ENCODE measurements at places on chromosomes 5 and 9. TPM values are rescaled to one million over a fixed set of nuclear protein-coding genes. Genes with fewer than 3 reads are reported as not detected.
A peak's percentile ranks its signal among the peaks of the same experiment; 100 is the strongest.

DNA sequence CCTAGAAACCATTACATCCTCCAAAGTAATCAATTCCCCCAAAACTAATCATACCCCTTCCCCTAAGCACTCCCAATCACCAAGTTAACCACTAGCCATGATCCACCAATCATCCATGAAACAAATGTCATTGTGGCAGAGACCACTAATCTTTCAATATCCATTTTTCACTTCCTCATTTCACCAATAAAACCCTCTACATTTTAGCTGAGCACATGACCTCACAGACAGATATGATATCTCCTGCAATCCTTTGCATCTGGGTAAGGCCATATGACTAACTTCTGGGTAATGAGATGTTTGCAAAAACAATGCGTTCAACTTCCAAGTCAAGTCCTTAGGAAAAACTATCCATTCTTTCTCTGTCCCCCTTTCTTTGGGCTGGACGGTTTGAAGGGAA, 20.7 kb downstream of the OR2S2 start:
- H3K4me1 ChIP-seq, result peaks cover 7% of the 10 kb centered on the region
- no peaks in the 10 kb centered on the region for H3K27me3 ChIP-seq
- H3K27ac ChIP-seq, result no peak overlapping the region
- no peak for DNase-seq
- no peaks in the 10 kb centered on the region for H3K36me3 ChIP-seq
- no peak overlapping the region for H3K4me3 ChIP-seq

DNA sequence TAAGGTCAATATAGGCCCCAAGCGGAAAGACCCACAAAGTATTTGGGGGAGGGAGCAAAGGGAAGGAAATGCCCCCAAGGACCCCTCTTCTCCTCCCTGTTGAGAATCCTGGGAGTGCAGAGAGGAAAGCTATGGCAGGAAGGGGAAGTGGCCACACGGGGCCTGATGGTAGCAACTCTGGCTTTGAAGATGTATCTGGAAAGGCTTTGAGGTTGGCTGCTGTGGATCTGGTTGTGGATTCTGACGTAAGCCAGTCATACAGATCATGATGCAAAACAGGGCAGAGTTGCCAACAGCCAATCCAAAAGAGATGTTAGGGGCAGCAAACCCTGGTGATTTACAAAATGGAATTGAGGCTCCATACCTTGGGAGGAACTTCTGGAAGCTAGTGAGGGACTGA, 108.8 kb downstream of the PRKACG start:
- H3K27me3 ChIP-seq, result no peaks in the 10 kb centered on the region
- H3K4me1 ChIP-seq, result no peaks in the 10 kb centered on the region
- no peak overlapping the region for H3K27ac ChIP-seq
- no peaks in the 10 kb centered on the region for H3K36me3 ChIP-seq
- no peak for DNase-seq

DNA sequence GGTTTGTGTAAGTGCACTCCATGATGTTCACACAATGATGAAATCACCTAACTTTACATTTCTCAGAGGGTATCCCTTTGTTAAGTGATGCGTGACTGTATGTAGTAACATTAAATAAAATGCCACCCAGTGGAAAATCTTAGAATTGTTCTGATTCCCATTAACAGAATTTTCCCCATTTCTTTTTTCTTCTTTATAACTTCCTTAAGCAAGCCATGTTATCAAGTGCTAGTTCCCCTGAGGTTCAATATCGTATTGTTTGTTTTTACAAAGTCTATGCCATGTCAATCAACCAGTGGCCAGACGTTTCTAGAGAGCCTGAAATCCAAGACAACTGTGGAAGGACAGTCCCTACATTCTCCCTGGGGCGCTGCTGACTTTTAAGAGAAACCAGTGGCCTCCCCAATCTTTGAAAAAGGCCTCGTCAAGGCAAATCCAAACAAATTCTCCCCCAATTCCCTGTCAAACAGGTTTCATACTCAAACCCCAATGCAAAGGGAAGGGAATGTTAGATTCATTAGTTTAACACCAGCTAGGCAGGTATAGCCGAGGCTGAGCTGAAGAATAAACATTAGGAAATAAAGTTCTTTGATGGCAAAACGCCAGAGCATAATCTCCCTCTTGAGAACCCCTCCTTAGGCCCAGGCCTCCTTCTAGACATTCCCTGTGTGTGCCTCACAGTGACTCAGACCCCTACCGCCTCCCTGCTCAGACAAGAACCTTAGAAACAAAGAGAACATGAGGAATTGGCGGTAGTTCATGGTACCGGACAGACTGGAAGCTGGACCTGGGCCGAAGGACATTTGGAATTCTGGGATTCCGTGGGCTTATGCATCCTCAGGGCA, 198.7 kb downstream of the GNA14 start:
- no peaks in the 10 kb centered on the region for H3K4me1 ChIP-seq
- no peaks in the 10 kb centered on the region for H3K36me3 ChIP-seq
- peak; percentile 62 for DNase-seq

- H3K36me3 ChIP-seq, result no peaks in the 10 kb centered on the region
- no peaks in the 10 kb centered on the region for H3K27me3 ChIP-seq
- H3K27ac ChIP-seq, result no peak overlapping the region
Measured at GRCh38 chr9:95852059-95853032, 23.1 kb upstream of the ERCC6L2 start.

Gene PCDHGA2
- total RNA-seq, result 7.7 TPM

Gene SLC4A9
- total RNA-seq, result not detected

Gene C5
- 1.1 TPM for total RNA-seq

Gene ORM2
- not detected for total RNA-seq

Gene INSL6
- total RNA-seq, result not detected
